ENCODE measurements at places on chromosomes 6 and 20.

DNA sequence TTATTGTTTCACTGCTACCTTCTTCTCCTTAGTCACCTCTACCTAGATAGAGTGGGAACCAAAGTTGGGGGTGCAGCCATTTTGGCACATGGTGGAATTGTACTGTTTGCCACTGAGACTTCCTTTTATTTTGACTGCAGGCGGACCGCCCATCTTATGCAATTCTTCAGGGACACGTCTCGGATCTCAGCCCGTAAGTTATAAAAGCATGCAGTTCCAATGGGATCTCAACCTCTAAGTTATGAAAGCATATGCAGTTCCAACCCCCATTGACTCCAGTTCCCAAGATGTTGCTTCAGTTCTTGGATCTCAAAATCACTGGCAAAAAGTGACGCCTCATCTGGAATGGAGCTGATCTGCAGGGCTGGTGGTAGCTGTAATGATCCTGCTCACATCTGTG lies 41.2 kb upstream of the CDH4 start:
- DNase-seq = no peak

DNA sequence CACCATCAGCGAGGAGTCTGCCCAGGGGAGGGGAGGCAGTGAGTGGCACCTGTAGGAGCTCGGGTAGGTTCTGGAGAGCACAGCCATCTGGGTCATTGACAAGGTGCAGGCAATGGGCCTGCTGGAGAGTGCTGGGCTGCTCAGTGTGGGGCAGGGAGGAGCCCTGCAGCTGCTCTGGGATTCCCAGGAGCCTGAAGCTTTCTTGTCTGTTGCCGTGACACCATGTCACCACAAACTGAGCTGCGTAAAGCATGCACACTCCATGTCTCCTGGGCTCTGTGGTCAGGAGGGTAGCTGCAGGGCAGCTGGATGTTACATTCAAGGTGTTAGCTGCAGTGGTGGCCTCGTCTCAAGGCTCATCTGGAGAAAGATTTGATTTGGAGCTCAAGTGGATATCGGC lies 4.5 kb upstream of the SLC22A1 start:
- DNase-seq = no peak

DNA sequence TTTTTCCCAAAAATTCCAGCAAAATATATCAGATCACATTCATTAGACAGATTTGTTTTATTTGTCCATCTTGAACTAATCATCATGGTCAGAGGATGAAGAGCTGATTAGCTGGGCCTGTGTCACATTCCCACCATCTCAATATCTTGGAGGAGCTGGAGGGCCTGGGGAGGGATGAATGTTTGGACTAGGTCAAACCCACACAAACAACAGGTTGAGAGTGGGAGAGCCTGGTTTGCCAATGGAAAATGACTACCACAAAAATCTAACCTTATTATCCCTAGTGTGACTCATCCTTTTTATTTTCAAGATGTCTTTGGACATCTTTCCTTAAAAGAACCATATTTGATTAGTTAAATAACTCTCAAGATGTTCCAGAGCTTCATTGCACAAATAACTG lies 242.4 kb downstream of the OGFRL1 start:
- no peak for DNase-seq

GRCh38 chr6:30075790-30076732 lies 492 bp upstream of the RNF39 start:
- DNase-seq = no peak

GRCh38 chr20:32610472-32611218 lies 25.5 kb upstream of the NOL4L start:
- DNase-seq = no peak

DNA sequence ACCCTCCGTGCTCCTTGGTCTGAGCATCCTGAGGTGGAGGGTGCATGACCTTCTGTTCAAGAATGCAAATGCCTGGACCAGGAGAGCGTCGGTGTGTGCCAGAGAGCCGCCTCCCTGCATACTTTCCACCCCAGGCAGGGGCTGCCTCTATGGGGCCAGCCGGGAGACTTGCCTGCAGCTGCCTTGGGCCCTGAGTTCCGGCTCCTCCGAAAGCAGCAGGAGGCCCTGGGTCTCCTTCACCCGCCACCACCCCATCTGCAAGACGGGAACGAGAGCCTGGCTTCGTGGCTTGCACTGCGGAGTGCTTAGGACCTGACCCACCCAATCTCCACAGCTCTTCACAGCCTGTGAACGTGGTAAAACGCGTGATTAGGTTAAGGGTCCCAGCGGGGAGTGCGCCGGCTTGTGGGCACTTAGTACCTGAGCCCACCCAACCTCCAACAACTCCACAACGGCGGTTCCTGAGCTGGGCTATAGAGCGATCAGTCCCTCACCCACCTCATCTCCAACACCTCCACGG lies 16.4 kb downstream of the BHLHE23 start:
- no peak for DNase-seq

GRCh38 chr6:24078200-24078599 lies 47.8 kb upstream of the NRSN1 start:
- no peak for DNase-seq

- no peak for DNase-seq
These were observed 300.5 kb downstream of the PLCB1 start for GRCh38 chr20:8432435-8433148.

DNA sequence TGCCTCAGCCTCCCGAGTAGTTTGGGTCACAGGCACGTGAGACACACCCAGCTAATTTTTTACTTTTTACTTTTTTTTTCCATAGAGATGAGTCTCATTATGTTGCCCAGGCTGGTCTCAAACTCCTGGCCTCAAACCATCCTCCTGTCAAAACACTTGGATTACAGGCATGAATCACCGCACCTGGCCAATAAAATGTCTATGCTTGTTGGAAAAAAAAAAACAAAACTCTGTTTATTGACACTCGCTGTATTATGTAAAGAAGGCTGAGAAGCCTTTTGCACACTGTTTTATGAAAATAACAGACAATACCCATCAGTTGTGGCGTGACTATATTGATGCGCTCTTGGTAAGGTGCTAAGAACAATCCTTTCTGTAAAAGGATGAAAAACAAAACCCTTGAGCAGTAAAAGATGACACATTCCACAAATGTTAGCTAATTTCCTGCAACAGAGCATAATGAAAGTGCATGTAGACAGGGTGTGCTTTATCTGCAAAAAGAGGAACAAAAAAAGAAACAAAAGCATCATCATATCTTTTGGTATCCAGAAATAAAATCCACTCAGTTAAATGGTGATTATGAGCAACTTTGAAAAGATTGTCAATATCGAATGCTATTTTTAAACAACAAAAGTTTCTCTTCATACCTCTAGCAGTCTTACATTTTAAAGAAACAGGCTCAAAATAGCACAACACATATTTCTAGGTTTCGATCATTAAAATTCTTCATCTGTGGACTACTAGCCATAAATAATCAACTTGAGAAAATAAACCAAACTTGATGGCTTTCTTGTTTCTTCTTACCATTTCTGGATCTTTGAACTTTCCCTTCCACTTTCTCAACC lies 108.3 kb upstream of the PHACTR1 start:
- no peak for DNase-seq

DNA sequence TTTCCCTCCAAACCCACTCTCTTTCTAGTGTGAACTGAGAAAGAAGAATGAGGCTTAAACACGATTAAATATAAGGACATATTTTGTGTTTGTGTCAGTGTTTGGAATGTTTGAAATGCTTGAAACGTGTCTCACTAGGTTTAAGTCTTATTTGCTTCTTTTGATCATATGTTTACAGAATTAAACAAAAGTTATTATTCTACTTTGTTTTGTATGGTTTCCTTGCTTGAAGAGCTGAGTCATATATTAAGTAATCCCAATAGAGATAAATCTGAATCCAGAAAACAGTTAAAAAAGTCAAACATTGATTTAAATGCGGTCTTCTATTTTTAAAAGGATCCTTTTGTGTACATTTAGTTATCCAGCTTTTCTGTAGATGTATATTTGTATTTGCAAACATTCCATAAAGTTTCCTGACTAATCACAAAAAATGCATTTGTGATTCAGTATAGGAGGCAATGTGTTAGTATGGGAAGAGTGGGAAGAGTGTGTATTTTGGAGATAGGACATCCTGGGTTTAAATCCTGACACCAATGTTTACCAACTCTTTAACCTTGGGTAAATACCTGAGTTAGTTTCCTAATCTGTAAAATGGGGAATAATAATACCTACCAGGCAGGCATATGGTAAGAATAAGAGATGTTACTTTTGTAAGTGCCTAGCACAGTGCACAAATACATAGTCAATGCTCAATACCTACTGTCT lies 72.9 kb downstream of the TSBP1 start:
- no peak for DNase-seq

DNA sequence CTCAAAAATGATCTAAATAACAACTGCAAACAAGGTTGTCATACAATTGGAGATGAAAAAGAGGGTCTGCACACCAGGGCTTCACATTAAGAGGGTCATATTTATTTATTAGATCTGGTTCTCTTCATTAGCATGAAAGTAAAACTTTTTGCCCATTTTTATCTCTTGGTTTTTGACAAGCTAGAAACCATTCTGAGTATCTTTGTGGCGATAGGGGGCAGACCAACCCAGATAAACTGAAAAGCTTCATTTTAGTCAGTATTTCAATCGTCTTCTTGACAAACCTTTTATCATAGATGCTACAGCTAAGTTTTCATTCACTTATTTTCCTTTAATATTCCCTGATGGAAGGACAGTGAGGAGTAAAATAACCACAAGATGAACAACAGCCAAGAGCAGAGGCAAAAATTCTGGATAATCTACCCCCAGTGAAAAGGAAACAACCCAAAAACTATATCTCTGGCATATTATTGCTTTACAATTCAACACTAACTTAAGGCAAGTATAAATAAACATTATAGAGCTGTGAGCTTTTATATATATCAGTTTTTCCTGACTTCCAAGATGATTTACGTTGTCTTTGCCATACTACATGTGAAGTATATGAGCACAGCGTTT lies 45.2 kb downstream of the THEMIS start:
- peak; percentile 42 for DNase-seq

DNA sequence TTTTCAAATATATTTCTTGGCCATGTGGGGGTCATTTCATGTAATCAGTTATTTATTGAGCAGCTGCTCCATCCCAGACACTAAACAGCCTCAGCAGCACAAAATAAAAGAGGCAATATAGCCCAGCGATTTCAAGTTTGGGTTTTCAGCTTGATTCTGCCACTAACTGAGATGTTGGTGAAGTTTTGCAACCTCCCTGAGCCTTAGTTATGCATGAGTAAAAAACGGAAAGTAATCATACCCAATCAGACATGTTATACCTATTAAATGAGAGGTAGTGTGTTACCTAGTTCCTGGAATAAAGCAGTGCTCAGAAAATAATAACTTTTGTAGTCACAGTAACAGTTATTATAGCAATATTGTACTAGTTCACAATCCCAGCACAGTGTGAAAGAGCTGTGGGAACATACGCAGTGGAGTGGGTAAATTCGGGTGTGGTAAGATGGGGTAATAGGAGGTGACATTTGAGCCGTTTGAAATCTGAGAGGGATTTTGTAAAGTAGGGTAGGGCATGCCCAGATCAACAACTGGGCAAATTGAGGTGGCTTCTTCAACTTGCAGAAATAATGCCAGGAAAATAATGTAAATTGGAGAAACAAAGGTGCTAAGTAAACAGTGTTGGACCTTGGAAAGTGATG lies 1.5 kb downstream of the SLC9A8 start:
- no peak for DNase-seq

DNA sequence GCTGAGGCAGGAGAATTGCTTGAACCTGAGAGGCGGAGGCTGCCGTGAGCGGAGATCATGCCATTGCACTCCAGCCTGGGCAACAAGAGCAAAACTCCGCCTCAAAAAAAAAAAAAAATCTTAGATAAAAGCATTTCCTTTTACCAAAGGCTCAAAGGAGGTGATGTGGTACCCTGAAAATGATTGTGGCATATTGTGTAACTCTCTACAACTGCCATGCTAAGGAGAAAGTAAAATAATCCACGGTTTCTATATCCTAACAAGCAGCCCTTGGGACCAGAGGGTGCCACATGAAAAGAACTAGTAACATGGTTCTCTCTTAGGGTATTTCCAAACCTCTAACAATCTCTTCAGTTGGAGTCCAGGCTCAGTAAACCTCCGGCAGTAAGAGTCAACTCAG lies 38.8 kb upstream of the SLA2 start:
- no peak for DNase-seq

DNA sequence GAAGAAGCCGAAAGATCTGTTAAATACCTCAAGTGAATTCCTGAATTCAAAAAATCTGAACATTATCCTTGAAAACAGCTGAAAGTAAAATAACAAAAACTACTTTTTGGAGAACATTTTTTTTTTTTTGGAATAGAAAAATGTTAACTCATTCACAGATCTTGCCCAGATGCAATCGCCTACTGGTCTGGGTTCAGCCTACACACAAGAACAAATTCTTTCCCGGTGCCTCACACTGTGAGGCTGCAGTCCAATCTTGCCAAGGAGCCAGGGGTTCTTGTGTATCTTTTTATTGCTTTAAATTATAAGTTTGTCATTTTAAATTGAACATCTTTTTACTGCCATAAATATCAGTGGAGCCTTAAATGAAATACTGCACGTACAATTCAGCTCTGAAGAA lies 41.2 kb upstream of the TMEM200A start:
- no peak for DNase-seq

GRCh38 chr20:22312744-22313346 lies 271.5 kb downstream of the FOXA2 start:
- no peak for DNase-seq

GRCh38 chr6:121222656-121223055 lies 111.6 kb downstream of the TBC1D32 start:
- DNase-seq = no peak

- no peak for DNase-seq
These were observed 128.5 kb upstream of the CHD6 start for GRCh38 chr20:41746635-41747034.

GRCh38 chr6:4941782-4942672 lies 61.8 kb downstream of the RPP40 start:
- DNase-seq = no peak

DNA sequence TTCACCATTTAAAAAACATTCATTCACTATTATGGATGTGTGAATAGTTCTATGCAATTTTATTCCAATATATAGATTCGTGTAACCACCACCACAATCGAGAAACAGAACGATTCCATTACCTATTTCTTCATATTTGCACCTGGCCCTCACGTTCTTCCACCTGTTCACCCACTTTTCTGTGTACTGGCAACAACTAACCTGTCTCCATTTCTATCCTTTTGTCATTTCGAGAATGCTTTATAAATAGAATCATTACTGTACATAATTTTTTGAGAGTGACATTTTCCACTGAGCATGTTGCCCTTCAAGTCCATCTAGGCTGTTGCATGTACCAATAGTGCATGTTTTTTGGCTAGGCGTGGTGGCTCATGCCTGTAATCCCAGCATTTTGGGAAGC lies 23.2 kb upstream of the STX11 start:
- DNase-seq = no peak

DNA sequence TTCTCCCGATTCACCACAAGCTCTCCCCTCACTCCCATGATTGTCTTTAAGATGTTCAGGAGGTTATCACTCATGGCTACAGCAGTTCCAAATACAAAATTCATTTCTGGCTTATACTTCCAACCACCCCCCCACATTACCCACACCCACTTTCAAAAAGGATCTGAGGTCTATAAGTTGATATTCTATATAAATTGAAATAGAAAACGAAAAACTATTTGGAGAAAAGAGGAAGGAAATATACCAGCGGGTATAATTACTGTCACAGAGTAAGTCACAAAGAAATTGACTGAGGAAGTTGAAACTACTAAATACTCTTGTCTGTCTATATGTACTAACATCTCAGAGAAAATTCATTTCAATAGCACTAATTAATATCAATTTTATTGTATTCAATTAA lies 112.7 kb upstream of the TNFAIP3 start:
- no peak for DNase-seq

- DNase-seq = no peak
These were observed 131.8 kb upstream of the C6orf118 start for GRCh38 chr6:165441181-165441580.
